ENCODE measurements at places on chromosomes 11 and 22.

- no peak for DNase-seq
These were observed 108.1 kb upstream of the THY1 start for GRCh38 chr11:119531056-119531455.

DNA sequence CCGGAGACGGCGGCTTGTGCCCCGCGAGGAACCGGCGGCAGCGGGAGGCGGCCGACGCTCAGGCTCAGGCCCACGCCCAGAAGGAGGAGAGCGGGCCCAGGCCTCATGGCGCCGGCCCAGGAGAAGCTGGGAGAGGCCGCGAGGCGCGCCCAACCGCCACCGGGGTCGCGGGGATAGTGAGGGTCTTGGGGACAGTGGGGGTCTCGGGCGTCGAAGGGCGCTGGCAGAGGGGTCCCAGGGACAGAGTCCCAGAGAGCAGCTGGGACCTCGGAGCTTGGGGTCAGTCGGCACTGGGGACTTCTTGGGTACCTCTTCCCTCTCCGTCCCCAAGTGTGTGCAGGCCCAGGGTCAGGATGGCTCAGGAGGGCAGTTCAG, at the start of gene PKDREJ:
Gene PKDREJ (minus strand): TSS at position 128 of the 375 bp plus-strand sequence. CDS start 21 bp downstream, at position 107.
- no peak for DNase-seq

GRCh38 chr22:44336962-44337677, 24.4 kb upstream of the SHISAL1 start:
- no peak for DNase-seq

DNA sequence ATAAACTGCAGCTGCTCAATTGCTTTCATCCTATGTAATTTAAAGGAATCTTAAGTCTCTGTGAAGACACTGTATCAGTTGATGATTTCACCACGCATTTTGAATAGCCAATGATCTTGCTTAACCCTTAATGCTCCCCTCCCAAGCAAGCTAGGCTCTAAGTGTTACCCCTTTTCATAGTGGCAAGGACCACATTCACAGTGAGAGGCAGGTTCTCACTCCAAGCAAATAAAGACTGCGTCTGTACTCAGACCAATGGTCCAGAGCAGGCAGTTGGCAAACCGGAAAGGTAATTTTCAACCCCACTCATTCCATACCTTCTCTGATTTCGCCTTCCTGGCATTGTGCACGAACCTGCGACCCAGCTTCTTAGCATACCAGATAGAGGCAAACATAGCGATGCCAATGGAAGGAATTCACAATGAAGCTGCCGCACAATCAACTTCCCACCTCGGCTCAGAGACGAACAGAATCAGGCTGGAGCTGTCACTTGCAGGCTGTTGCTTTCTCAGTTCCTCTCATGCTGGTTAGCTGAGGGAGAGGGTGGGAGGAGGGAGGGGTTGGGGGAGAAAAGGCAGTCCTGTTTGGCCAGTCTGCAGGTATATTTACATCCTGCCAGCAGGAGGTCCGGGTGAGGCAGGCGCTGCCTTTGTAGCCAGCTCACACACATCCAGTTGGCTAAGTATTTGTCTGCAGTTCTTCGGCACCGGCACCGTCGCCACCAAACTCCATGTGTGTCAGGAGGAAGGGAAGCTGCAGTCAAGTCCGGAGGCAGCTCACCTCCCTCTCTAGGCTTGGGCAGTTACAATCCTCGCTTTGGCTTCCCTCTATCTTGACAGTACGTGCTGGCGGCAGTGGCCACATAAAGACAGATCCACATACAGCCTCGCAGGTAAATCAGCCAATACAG, 1151.2 kb upstream of the CCDC90B start:
- no peak for DNase-seq

DNA sequence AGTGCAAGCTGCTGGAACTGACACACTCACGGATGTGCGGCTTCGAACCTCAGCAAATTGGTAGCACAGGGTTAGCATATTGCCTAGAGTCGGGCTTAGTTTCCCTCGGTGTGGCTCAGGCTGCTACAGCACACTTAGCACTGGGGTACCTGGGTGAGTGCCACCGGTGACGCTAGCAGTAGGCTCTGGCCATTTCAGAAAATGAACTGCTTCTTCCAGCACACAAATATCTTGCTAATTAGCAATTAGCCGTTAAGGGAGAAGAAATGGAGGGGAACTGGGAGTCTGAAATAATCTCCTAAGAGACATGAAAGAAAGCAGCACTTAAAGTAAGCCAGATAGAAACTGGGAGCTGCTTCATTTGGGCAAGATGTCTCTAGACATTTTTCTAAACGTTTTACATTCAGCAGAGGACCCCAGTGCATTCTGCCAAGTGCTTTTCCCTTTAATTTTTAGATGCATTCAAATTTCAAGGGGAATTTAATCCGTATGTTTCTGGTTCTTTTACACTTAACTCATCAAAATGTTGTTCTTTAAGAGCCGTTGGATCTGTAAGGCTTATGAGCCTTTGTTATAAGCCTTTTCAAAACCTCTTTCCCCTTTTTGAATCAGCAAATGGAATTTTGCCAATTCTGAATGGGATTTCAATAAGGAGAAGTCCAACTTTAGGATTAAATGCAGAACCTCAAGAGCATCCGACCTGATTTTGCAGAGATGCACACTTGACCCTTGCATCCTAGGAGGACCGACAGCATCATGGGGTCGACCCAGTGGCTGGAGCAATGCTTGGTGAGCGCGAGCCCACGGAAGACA, 708.1 kb downstream of the NTM start:
- DNase-seq: no peak

DNA sequence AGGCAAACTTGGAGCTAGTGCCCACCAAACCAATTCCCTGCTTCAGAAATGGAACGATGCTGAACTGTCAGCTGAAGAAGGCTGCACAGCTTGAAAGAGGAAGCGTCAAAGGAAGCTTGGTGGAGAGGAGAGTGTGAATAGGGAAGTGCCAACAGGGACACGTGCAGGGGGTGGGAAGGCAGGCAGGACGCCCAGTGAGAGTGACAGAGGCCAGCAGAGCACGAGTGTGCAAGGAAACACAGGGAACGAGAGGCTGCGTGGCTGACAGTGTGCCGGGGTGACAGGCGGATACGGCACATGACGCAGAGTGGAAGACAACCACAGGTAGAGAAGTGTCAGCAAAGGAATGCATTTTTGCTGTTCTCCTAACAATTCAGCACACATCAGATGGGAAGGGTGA, 196.4 kb downstream of the LARGE1 start:
- no peak for DNase-seq

GRCh38 chr22:43404673-43405385, 7.0 kb upstream of the MPPED1 start:
- DNase-seq: no peak

- DNase-seq: no peak
These were observed 15.2 kb downstream of the CPSF7 start for GRCh38 chr11:61414547-61414946.
